ENCODE measurements at places on chromosomes 16 and 17.

GRCh38 chr17:57113011-57113410 is 28.0 kb downstream of the AKAP1 start:
- DNase-seq, result no peak

DNA sequence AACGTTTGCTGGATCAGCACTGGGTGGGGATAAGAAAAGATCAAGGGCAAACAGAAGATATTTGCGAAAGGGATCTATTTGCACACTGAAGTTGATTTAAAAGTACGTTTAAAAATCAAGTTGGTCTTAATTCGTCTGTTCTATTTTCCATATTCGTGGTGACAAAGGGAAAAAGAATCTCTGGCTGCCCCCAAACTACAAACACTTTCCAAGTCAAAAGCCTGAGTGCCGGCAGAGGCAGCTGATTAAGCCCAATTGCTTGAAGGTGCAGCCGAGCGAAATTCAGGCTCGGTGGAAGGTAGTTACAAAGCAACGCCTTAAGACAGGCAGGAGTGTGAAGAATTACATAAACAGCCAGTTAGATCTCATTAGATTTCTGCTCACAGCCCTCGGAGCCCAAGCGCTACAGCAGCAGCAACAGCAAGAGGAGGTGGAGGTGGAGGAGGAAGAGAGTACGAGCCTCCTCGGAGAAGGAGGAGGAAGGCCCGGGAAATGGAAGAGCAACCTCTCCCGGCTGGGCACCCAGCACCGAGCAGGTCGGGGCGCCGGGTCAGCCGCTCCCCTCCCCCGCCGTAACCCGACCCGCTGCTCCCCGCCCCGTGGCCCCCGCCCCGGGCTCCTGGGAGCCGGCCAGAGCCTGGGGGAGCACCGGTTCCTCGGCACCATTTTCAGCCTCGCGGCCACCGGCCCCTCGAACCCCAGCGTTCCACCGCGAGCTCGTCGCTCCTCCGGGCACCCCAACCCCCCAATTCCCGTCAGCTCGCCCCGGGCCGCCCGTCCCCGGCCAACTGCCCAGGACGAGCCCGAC is 890 bp downstream of the TOB1 start:
- peak; percentile 61 for DNase-seq

DNA sequence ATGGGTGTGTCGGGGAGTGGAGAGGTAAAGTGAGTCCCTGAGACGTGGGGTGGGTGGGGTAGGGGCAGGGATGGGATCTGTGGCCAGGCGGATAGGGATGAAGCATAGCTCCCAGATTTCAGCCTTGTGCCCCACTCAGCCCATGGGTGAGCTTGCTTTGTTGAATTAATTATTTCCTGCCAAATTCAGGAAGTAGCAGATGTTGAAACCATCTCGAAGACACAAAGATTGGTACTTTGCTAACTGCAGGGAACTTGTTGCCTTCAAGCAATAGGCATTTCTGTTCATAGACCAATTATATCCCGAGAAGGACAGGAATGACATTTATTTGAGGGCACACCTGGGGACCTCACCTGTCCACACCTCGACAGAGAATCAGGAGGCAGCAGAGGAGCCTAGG is 11.0 kb upstream of the C16orf74 start:
- DNase-seq, result no peak

- no peak for DNase-seq
Measured at GRCh38 chr17:2198927-2199326, 104.7 kb downstream of the SMG6 start.

DNA sequence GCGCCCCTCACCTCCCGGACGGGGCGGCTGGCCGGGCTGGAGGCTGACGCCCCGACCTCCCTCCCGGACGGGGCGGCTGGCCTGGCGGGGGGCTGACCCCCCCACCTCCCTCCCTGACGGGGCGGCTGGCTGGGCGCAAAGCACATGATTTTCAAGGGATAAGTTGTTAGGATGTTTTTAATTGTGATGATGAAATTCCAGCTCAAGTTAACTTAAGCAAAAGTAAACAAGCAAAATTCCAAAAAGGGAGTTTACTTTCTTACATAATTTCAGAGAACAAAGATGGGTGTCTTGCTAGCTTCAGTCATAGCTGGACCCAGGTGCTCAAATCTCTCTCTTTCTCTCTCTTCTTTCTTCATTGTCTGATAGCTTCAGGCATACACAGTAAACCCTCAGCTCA is 33.6 kb upstream of the MED9 start:
- DNase-seq, result no peak

DNA sequence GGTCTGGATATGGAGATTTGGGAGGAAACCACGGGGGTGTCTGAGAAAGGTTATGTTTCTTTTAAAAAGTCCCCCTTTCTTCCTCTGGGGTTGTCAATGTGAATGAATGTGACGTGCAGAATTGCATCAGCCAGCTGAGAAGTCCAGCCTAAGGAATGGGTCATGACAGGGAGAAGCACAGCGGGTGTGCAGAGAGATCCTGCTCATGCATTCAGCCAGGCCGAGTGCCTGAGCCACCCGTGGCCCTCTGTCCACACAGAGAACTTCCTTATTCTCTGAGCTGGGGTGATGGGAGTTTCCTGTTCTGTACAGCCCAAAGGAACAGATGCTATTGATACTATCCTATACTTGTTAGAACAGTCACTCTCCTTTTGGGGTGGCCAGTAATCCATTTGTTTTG is 117.9 kb downstream of the CPPED1 start:
- no peak for DNase-seq

DNA sequence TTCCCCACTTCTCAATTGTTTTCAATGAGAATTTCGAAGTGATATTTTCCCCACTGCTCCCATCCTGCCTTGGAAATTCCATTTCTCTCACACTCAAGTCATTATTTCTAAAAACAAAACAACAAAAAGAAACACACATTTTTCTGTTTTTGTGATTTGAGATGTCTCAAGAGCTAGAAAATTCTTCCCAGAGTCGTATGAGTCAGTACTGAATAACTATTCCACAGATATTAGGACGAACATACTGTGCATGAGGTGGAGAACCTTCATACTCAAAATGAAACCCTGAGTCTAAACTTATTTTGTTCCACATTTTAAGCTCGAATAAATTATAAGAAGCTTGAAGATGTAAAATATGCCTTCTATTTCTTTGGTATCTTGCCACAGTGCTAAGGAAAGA is 204.6 kb downstream of the SLC39A11 start:
- no peak for DNase-seq

- no peak for DNase-seq
Measured at GRCh38 chr16:58324792-58325191, 30.0 kb upstream of the PRSS54 start.

GRCh38 chr17:68006797-68007196 is 10.5 kb upstream of the C17orf58 start:
- DNase-seq, result no peak

- DNase-seq, result peak; percentile 50
Measured at GRCh38 chr17:35947156-35947585, 3.7 kb upstream of the LYZL6 start.

DNA sequence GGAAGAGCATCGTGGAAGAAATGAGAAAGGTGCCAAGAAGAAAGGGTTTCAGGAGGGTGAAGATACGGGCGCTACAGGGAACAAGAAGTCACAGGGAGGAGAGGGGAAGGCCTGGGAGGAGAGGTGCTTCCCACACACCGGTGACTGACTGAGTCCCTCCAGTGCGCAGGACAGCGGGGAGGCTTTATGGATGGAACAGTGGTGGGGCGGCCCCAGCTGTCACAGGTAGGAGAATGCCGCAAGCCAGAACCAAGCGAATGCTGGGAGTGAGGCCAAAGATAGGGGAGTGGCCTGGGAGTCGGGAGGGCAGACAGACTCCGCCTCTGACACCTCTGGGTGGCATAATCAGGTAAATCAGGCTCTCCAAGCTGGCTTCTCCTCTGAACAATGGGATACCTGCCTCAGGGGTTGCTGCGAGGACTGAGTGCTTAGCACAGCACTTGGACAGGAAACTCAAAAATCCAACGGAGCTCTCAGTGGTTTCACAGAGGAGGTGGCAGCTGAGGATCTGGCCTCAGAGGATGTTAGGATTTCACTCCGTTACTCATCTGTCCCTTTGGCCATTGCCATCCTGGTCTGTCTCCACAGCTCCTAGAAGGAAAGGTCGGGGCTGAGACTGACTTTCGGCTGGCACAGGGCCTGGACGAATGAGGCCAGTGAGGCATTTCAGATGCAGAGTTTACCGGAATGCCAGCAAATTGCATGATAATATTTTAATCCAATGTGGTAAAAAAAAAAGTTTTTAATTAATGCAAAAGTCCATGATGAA is 717 bp upstream of the CNP start:
- DNase-seq, result no peak

Measured in HAP-1 (cell line).